Muscle of back (tissue), 13 donors: ENCODE measurements at places on chromosomes 1 and 21.
A peak's percentile ranks its signal among the peaks of the same experiment; 100 is the strongest.

- no peak for DNase-seq
Observed at GRCh38 chr1:107262467-107263286, 121.8 kb downstream of the NTNG1 start.

- DNase-seq, result no peak
Observed at GRCh38 chr21:39073063-39073462, 110.2 kb downstream of the PSMG1 start.

- no peak for DNase-seq
Observed at GRCh38 chr1:12202190-12202497, 27.7 kb upstream of the VPS13D start.

- DNase-seq, result peak; percentile 43
Observed at GRCh38 chr1:231421546-231421970, 529 bp downstream of the EGLN1 start.

GRCh38 chr1:72734415-72734814, 452.1 kb upstream of the NEGR1 start:
- DNase-seq, result no peak

DNA sequence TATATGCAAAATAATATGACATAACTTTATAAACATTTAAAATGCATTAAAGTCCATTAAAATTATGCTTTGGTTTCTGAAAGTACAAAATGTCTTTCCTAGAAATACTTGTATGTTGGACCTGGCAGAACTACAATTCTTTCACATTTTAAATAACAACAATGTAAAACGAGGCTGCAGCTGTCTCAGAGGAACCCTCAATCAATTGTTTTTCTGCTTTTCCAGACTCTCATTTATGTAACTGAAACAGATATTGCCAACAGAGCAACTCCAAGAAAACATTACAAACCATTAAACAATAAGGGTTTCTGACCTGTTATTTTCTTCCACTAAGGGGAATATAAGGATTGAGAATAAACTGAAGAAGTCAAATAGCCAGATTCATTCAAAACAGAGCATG, 1193.4 kb downstream of the NCAM2 start:
- DNase-seq, result peak; percentile 79

GRCh38 chr1:220818421-220819173, 31.9 kb downstream of the MTARC1 start:
- DNase-seq, result peak; percentile 62

DNA sequence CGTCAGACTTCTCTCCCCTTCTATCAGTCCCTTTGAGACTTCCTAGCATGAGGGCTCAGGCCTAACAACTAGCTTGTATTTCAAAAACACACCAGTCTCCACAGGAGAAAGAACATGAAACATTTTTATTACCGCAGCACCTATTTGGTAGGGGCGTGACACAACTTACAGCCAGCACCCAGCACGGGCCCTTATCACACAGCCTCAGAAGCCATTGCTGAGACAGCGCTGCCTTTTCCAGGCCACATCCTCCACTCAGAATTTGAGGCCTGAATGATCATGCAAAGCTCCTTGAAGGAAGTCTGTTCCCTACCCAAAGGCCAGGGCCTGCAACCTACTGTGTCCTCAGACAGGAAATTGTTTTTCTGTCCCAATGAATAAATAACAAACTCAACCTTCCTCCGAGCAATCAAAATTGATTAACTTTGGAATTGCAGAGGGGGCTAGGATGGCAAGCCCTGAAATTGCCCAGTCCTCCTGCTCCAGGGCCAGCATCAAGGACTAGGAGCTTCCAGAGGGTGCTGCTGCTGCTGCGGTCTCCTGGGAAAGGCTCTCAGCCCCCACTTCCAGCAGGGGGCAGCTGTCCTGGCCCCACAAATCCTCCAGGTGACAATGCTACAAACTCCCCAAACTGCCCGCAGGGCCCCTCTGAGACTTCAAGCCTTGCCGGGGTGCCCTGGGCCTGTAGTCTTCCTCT, 94.3 kb upstream of the GALNT2 start:
- no peak for DNase-seq

GRCh38 chr1:195472291-195472690, 1135.9 kb downstream of the KCNT2 start:
- no peak for DNase-seq

- DNase-seq, result no peak
Observed at GRCh38 chr21:37381883-37382585, 15.5 kb downstream of the DYRK1A start.

DNA sequence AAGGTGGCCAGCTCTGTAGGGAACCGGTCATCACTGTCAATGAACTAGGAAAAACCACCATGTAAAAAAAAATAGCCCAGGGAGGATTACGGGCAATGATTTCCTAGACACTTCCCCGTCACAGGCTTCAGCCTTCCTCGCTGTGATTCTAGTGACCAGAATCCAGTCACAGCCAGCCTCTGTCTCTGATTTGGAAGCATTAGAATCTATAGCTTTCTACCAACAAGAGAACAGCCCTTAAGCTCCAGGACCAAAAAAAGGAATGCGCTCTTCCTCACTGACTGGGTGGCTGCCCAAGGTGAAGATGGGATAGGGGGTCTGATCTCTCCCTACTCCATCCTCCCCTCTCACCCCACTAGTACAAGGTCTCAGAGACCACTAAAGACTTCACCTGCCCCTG, 67.2 kb downstream of the TEX35 start:
- no peak for DNase-seq

DNA sequence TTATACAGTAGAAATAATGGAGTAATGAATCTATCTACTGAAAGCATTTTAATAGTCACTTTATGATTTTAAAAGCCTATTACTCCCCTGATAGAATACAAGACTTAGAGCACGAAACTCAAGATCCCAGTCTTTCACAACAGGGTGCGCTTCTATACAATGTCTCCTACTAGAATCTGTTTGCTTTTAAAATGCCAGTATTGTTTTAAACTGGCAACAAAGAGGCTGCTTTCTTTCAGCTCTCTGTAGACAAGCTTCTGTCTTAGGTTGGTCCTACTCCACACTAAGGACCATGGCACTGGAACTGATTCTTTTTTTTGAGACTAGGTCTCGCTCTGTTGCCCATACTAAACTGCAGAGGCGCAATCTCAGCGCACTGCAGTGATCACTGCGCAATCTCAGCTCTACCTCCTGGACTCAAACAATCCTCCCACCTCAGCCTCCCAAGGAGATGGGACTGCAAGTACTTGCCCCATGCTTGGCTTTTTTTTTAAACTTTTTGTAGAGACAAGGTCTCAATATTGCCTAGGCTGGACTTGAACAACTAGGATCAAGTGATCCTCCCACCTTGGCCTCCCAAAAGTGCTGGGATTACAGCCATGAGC, 4.8 kb downstream of the DCAF8 start:
- DNase-seq, result no peak

GRCh38 chr21:28018741-28019669, 973.7 kb downstream of the LTN1 start:
- no peak for DNase-seq

DNA sequence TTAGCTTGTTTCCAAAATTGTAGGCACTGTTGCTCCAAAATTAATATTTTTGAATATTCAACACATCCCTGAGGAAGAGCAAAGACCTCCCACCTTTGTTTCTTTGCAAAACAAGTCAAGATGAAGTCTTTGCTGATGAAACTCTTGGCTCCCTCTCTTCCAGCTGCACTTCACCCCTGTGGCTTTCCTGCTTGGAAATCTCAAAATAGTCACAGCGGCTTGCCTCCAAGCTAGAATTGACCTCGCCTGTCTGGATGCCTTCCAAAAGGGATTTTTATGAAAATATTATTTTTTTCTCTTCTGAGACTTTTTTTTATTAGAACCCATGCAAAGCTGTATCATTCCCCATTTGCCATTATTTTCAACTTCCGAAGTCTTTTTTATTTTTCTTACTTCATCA, 71.1 kb upstream of the MROH9 start:
- peak; percentile 84 for DNase-seq

DNA sequence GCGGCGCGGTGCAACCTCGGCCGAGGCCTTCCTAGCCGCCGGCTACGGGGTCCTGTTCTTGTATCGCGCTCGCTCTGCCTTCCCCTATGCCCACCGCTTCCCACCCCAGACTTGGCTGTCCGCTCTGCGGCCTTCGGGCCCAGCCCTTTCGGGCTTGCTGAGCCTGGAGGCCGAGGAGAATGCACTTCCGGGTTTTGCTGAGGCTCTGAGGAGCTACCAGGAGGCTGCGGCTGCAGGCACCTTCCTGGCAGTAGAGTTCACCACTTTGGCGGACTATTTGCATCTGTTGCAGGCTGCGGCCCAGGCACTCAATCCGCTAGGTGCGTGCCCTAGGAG, 379 bp downstream of the PPCS start:
- no peak for DNase-seq

GRCh38 chr1:2416403-2416802, 4.0 kb upstream of the PEX10 start:
- DNase-seq, result no peak

- no peak for DNase-seq
Observed at GRCh38 chr1:206690516-206690915, 5.8 kb downstream of the MAPKAPK2 start.

DNA sequence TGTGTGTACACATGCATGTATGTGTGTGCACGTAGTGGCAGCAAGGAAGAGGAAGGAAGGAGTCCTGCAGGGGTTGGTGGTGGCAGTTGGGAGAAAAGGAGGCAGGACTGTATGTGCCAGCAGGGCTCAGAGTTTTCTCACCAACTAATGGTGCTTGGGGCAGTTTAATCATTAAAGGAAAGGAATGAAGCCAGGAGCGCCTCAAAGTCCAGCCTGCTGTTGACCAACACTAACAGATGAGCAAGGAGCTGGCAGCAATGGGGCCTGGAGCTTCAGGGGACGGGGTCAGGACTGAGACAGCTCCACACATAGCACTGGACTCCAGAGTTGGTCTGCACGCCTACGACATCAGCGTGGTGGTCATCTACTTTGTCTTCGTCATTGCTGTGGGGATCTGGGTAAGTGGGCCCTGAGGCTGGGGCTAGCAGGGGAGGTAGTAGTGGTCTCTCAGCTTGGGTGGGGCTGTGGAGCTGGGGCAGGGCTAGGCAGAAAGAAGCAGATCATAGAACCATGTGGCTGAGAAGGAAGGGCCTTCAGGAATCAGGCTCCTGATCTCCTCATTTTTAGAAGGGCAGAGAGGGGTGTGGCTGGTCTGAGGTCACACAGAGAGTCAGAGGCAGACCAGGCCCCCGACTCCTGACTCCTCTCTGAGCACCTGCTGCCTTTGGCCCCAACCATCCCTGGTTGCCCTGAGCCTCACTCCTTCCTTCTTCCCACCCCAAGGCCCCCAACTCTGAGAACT, at the start of gene SLC5A9:
TSS of gene SLC5A9 (plus strand) at position 216 of the 742 bp plus-strand sequence. CDS start at position 237, 21 bp downstream.
- DNase-seq, result no peak

DNA sequence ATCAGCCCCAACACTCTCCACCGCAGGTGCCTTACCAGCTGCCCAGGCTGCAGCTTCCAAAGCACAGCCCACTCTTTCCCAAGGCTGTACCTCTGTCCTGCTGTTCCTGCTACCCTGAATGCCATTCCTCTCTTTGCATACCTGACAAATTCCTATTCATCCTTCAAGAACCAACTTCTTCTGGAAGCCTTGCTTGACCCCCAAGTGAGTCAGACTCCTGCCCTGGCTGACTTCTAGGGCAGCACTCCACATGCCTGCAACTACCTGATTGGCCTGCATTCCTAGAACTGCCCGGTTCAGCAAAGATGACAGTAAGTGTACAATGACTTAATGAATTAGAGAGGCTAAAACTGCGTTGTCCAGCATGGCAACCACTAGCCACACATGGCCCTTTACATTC, 20.8 kb upstream of the PDZK1IP1 start:
- no peak for DNase-seq

GRCh38 chr1:5274527-5274926, 620.1 kb downstream of the AJAP1 start:
- no peak for DNase-seq

- peak; percentile 80 for DNase-seq
Observed at GRCh38 chr1:183191833-183192232, 5.8 kb downstream of the LAMC2 start.

- no peak for DNase-seq
Observed at GRCh38 chr1:8422510-8423268, 104.8 kb downstream of the SLC45A1 start.

- DNase-seq, result peak; percentile 58
Observed at GRCh38 chr1:246404078-246404477, 103.0 kb downstream of the SMYD3 start.

DNA sequence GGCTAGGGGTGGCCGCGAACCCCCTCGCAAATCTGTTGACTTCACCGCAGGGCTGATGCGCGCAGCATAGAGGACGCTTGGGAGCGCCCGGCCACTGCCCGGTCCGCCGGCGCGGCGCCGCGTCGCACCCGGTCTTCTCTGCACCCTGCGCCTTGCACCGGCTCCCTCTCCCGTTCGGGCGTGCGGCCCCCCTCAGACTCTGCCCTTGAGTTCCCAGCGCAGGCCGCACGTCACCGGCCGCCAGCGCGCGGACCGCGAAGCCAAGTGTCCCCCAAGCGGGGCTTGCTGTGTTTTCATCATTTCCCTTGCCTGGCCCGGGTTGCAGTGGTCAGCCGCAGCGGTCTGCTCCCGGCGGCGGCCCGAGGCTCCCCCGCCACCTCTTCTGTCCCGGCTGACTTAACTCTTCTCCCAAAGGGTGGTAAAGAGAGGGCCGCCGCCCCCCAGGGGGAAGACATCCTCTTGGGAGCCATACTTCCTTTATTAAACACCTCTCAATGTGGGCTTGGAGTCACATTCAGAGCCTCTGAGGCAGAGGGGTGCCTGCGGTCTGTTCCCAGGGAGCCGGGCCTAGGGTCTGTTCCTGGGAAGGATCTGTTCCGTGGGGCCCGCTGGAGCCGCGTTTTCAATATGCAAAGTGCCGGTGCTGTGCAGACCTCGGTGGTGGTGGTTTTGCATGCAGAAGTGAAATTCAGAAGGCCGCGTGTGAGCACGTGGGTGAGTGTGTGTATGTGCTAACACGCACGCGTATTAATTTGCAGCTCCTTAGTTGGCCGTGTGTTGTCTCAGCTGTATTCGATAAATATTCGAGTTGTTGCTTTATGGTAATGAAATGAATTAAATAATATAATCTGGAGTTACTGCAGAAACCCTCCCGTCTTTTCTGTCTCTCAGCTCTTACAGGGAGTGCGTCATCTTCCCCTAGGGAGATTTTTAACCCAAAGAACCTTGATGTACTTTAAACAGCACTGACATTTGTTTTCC, 17.6 kb downstream of the PBX1 start:
- DNase-seq, result peak; percentile 74

GRCh38 chr1:46547481-46548383, 3.7 kb downstream of the KNCN start:
- DNase-seq, result peak; percentile 35

DNA sequence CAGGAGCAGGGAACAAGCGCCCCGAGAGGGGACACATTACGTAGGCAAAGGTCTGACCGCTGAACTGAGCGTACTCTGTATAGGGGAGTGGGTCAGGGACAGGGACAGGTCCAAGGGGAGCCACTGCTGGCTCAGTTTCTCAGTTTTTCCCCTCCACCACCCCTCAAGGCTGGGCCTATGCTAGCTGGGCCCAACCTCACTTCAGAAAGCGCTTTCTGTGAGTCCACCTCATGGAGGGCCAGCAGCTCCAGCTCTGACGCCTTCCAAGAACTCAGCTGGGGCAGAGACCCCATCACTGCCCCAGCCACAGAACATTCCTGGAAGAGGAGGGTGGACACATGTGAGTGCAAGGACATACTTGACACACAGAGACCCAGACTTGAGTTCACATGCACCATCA, 242.0 kb downstream of the FOXD2 start:
- no peak for DNase-seq

GRCh38 chr1:12296623-12297022, 66.8 kb downstream of the VPS13D start:
- DNase-seq, result no peak

- no peak for DNase-seq
Observed at GRCh38 chr1:246138781-246139180, 368.3 kb downstream of the SMYD3 start.
